ENCODE measurements at places on chromosomes 7 and 10. TPM values are rescaled to one million over a fixed set of nuclear protein-coding genes. Genes with fewer than 3 reads are reported as not detected.
A peak's percentile ranks its signal among the peaks of the same experiment; 100 is the strongest.

- peaks cover 9% of the 10 kb centered on the region for H3K4me1 ChIP-seq
- DNase-seq: peak; percentile 28
- H3K4me3 ChIP-seq: peak overlapping the region; percentile 80
- H3K27me3 ChIP-seq: no peaks in the 10 kb centered on the region
- no peaks in the 10 kb centered on the region for H3K36me3 ChIP-seq
These were observed 1.0 kb upstream of the AVPI1 start for GRCh38 chr10:97687785-97688781.

DNA sequence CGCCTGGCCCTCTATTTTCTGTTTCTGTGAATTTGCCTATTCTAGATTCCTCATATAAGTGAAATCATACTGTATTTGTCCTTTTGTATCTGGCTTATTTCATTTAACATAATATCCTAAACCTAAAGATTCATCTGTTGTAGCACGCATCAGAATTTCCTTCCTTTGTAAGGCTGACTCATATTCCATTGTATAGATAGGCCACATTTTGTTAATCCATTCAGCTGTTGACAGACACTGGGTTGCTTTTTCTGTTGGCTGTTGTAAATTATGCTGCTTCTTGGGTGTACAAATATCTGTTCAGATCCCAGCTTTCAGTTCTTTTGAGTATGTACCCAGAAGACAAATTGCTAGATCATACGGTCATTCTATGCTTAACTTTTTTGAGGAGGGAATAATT is 28.8 kb upstream of the CUL1 start:
- H3K4me3 ChIP-seq: no peak overlapping the region
- H3K27me3 ChIP-seq: no peaks in the 10 kb centered on the region
- no peaks in the 10 kb centered on the region for H3K4me1 ChIP-seq
- H3K36me3 ChIP-seq: no peaks in the 10 kb centered on the region

The ABCB4 gene
- total RNA-seq: not detected

DNA sequence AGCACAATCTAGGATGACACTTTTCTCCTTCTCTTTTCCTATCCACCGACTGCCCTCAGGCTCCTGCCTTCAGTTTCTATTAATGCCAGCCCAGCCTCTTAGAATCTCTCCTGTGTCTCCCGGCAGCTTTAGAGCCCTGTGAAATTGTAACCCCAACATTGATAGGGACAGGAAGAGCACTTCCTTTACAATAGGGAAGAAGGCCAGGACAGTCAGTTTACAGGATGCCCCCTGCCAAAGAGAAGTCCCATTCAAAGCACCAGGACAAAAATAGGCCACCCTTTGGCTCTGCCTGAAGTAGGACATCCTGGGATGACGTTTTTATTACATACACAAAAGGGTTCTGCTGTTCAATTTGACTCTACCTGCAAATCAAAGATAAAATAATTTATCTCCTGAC is 64.7 kb upstream of the ANK3 start:
- H3K36me3 ChIP-seq: no peaks in the 10 kb centered on the region
- no peaks in the 10 kb centered on the region for H3K27me3 ChIP-seq
- no peak for DNase-seq
- H3K4me3 ChIP-seq: no peak overlapping the region
- H3K27ac ChIP-seq: no peak overlapping the region

DNA sequence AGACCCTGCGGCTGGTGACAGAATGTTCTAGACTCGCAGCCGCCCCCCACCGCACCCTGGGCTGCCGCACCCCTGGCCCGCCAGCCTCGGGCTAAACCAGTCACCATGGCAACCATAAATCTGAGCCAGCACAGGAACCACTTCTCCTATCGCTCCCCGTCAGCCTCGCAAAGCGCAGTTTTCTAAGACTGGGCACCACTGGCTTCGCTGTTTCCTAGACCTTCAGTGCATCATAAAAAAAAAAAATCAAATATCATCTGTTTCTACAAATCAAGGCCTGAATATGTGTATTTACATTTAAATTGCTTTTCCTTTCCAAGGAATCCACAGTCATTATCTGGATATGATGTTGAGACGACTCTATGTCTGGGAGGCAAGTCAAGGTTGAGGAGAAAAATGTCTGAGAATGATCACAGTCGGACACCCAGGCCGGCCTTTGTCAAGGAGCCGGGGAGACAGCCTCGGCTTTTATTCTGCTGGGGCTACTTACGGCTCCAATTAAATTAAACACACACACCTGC is 99.9 kb downstream of the PTPRN2 start:
- no peaks in the 10 kb centered on the region for H3K36me3 ChIP-seq
- H3K27me3 ChIP-seq: no peaks in the 10 kb centered on the region

- no peak overlapping the region for H3K4me3 ChIP-seq
- no peak for DNase-seq
- no peak overlapping the region for H3K27ac ChIP-seq
- no peaks in the 10 kb centered on the region for H3K27me3 ChIP-seq
- H3K4me1 ChIP-seq: no peaks in the 10 kb centered on the region
These were observed 83.8 kb downstream of the SPAG6 start for GRCh38 chr10:22429146-22429545.

The SDK1 gene
- 3.8 TPM for total RNA-seq

DNA sequence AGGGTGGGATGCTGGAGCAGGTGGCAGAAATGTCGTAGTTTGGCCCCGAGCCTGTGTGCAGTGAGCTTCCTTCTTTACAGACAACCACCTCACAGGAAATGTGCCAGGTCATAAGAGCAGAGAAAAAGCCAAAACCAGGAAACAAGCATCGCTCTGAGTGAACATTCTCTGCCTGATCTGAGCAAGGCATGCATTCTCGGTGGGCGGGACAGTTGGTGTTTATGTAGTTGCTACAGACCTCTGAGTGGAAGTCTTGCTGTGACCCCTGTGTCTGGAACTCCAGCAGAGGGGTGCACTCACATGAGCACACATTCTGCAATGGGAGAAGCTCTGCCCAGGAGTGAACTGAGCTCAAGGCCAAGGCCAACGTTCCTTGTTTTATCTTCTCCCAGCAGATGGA is 230.1 kb downstream of the TCERG1L start:
- H3K4me1 ChIP-seq: no peaks in the 10 kb centered on the region
- no peak for DNase-seq
- H3K4me3 ChIP-seq: no peak overlapping the region
- H3K27ac ChIP-seq: no peak overlapping the region
- H3K27me3 ChIP-seq: no peaks in the 10 kb centered on the region

- H3K27ac ChIP-seq: no peak overlapping the region
- H3K4me1 ChIP-seq: no peaks in the 10 kb centered on the region
- DNase-seq: no peak
These were observed 91.2 kb upstream of the GPR141 start for GRCh38 chr7:37592366-37592765.

DNA sequence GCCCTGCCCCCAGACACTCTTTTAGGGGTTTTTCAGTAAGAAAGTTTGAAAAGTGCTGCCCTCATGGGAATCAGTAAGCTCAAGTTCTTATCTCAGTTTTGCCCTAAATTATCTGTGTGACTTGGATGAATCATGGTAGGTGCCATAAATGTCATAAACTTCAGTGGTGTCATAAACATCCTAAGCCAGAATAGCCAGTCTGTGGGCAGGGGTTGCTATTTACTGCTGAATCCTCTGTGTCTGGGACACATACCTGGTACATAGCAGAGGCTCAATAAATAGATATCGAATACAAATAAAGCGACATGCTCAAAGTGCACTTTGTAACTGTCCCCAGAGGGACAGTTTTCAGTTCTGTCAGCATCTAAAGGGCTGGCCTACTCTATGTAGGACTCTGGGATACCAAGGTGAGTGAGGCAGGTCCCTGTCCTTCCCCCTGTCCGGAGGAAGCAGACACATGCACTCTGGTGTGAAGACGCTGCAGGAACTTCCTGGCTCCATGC is 502.1 kb downstream of the RPS24 start:
- no peak overlapping the region for H3K4me3 ChIP-seq
- no peaks in the 10 kb centered on the region for H3K4me1 ChIP-seq
- DNase-seq: no peak
- no peaks in the 10 kb centered on the region for H3K36me3 ChIP-seq
- H3K27ac ChIP-seq: no peak overlapping the region

- no peak for DNase-seq
- no peaks in the 10 kb centered on the region for H3K4me1 ChIP-seq
- H3K4me3 ChIP-seq: no peak overlapping the region
- no peak overlapping the region for H3K27ac ChIP-seq
- H3K27me3 ChIP-seq: no peaks in the 10 kb centered on the region
- no peaks in the 10 kb centered on the region for H3K36me3 ChIP-seq
These were observed 545.2 kb downstream of the SORCS1 start for GRCh38 chr10:106619346-106619745.

- no peak for DNase-seq
- no peak overlapping the region for H3K27ac ChIP-seq
- H3K27me3 ChIP-seq: no peaks in the 10 kb centered on the region
- no peaks in the 10 kb centered on the region for H3K4me1 ChIP-seq
- H3K4me3 ChIP-seq: no peak overlapping the region
- H3K36me3 ChIP-seq: no peaks in the 10 kb centered on the region
These were observed 21.4 kb downstream of the HKDC1 start for GRCh38 chr10:69241575-69241974.

The SPDYE9 gene
- 0.14 TPM for total RNA-seq

The HYAL4 gene
- not detected for total RNA-seq

- H3K4me3 ChIP-seq: no peak overlapping the region
- no peaks in the 10 kb centered on the region for H3K36me3 ChIP-seq
- H3K4me1 ChIP-seq: no peaks in the 10 kb centered on the region
- no peak overlapping the region for H3K27ac ChIP-seq
- no peak for DNase-seq
These were observed 22.1 kb upstream of the SLC18A3 start for GRCh38 chr10:49587981-49588380.

DNA sequence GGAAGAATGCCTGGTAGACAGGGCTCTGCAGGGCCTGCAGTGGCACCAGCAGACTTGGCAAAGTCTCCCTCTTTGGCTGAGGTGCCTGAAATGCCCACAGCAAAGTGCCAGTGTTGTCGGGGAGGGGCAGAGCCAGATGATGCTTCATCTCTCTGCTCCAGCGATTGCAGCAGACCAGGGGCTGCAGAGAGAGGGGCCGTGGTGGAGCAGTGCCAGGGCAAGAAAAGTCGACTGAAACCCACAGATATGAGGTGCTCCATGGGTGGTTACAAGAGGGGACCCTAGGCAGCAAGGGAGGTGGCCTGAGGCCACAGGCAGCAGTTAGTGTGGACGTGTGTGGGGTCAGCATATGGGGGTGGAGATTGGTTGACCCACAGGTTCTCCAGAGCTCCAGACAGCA is 123.5 kb upstream of the SHH start:
- H3K27me3 ChIP-seq: no peaks in the 10 kb centered on the region
- no peaks in the 10 kb centered on the region for H3K4me1 ChIP-seq
- no peak overlapping the region for H3K4me3 ChIP-seq
- DNase-seq: no peak
- no peaks in the 10 kb centered on the region for H3K36me3 ChIP-seq
- no peak overlapping the region for H3K27ac ChIP-seq

The OR2A1 gene
- total RNA-seq: 3.8 TPM

DNA sequence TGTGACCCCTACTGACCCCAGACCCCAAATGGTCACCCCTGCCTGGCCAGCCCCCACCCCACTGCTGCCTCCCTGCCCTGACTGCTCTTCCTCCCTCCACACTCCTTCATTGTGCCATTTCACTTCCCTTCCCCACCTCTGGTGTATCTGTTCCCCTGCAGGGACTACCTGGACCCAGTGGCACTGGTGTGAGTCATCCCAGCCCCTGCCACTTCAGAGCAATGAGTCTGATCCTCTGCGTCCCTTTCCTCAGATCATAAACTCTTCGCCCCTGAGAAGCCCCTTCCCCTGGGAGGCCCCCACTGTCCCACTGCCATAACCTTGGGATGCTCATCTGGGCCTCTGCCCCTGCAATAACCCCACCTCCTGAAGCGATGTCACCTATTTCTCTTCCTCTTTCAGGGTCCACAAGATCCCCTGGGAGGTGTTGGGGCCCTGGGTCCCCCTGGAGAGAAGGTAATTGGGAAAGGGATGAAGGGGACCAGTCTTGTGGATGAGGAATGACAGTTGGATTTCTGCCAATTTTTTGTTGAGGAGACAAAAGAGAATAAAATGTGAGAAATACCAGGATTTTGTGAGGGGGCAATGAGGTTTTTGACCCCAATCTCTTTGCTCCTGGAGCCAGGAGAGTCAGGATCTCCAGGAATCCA is 19.1 kb upstream of the VOPP1 start:
- DNase-seq: no peak
- no peak overlapping the region for H3K27ac ChIP-seq
- H3K27me3 ChIP-seq: no peaks in the 10 kb centered on the region
- no peak overlapping the region for H3K4me3 ChIP-seq

The MRLN gene
- total RNA-seq: 0.35 TPM

DNA sequence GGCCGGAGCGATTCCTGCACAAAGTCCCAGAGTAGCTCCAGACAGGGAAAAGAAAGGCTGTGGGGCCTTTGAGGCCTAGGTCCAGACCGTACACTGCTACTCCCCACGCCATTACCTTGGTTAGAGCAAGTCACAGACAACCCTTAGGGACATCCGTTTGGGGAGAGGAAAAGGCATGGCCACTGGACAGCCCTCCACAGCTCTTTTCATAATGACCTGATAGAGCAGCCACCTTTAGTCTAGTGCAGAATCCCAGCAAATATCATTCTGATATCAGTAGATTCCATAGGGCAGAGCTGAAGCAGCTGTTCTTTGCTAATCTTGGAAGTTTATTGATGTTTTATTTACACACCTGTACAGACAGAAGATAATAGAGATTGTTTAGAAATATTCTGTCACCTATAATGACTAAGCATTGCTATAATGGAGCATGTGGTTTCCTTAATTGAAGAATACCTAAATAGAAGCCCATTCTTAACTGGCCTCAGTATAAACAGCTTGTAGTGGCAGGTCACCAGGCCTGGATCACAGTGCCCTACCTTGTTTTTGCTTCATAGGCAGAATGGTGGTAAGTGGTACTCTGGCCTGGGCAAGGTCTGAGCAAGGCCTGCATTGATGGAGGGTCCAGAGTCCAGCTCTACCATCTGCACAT is 27.9 kb downstream of the OGDH start:
- H3K4me3 ChIP-seq: no peak overlapping the region
- peak overlapping the region; percentile 68 for H3K27ac ChIP-seq
- no peaks in the 10 kb centered on the region for H3K4me1 ChIP-seq
- no peaks in the 10 kb centered on the region for H3K36me3 ChIP-seq
- no peaks in the 10 kb centered on the region for H3K27me3 ChIP-seq

Data from uterus (tissue), 4 donors.